Tibial artery (tissue), 4 donors: ENCODE measurements at places on chromosomes 3 and 15.
A peak's percentile ranks its signal among the peaks of the same experiment; 100 is the strongest.

- DNase-seq, result no peak
Measured at GRCh38 chr3:94735354-94735753, 672.5 kb downstream of the NSUN3 start.

GRCh38 chr15:55900019-55900418 is 93.4 kb downstream of the NEDD4 start:
- DNase-seq, result no peak

GRCh38 chr15:99651023-99651807 is 82.0 kb downstream of the LYSMD4 start:
- no peak for DNase-seq

GRCh38 chr3:120615847-120616609 is 19.9 kb downstream of the NDUFB4 start:
- DNase-seq, result peak; percentile 76

- DNase-seq, result no peak
Measured at GRCh38 chr3:10700821-10701220, 115.2 kb upstream of the SLC6A11 start.

GRCh38 chr3:173660645-173661299 is 263.2 kb downstream of the NLGN1 start:
- no peak for DNase-seq

DNA sequence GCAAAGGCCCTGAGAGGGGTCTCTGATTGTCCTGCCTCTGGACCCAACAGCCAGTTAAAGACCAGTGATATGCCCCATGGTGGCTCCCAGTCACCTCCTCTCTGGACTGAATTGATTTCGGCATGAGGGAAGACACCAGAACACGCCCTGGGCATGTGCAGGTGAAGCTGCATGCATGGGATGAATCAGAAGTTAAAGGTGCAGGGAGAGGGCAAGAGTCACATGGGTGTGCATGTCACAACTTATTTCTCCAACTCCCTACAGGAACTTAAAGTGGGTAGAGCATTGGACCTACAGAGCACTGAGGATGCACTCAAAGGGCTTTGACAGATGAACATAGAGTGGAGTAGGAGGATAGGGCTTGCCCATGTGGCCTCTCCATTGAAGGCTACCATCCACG is 16.9 kb upstream of the RHCG start:
- DNase-seq, result no peak

GRCh38 chr3:141714671-141715070 is 23.4 kb upstream of the RNF7 start:
- no peak for DNase-seq

DNA sequence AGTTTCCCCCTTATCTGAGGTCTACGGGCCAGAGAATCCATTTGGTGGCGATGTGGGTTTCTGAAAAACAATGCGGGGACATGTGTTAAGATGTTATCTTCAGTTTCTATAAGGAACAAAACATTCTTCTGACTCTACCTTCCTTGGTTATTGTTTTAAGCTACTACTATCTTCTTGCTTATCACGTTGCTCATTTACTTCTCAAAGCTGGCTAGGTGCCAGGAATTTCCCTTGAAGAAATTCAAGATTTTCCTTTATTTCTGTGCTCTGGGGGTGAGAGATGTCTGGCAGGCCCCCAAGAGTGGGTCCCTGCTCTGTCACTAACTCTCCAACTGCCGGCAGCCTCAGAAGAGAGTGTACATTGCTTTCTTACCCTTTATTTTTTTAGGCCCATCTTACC is 119.8 kb downstream of the RYR3 start:
- DNase-seq, result no peak

DNA sequence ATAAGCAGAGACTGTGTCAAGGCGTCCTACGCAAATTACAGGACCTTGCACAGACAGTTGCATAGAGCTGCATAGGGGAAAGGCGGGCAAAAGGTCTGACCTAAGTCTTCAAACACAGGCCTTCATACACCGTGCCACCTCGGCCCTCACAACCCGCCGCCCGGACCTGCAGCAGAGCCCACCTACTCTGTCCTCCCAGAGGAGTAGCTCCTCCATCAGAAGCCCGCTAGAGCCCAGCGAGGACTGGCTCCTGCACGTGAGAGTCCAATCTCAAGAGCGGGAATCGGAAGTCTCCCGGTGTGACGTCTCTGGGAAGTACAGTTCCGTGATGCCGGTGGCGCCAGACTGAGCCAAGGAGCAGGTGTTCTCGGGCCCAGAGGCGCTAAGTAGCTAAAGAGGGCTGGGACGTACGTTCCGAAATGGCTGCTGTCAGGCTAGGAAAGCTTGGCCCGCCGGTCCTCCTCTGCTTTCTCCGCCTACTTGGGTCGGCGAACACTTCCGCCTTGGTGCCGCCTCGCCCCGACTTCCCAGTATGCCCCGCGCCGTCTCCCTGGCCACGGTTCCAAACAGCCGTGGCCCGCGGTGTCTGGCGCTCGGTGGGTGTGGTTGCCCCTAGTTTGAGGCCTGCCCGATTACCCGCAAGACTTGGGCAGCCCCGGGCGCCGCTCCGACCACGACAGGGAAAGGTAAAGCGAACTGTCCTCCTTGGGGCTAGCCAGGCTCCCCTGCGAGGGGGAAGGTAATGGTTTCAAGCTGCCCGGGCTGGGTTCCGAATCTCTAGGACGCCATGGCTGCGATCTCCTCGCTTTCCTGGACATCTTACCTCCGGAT is at the start of the genes ASTE1 and NEK11:
Gene ASTE1, minus strand, starts transcription at position 505 of the 831 bp plus-strand sequence. CDS start 1,519 bp downstream, outside the sequence.
Gene NEK11, plus strand, starts transcription at position 557 of the 831 bp plus-strand sequence. CDS start 2,832 bp downstream, outside the sequence.
- DNase-seq, result peak; percentile 92

DNA sequence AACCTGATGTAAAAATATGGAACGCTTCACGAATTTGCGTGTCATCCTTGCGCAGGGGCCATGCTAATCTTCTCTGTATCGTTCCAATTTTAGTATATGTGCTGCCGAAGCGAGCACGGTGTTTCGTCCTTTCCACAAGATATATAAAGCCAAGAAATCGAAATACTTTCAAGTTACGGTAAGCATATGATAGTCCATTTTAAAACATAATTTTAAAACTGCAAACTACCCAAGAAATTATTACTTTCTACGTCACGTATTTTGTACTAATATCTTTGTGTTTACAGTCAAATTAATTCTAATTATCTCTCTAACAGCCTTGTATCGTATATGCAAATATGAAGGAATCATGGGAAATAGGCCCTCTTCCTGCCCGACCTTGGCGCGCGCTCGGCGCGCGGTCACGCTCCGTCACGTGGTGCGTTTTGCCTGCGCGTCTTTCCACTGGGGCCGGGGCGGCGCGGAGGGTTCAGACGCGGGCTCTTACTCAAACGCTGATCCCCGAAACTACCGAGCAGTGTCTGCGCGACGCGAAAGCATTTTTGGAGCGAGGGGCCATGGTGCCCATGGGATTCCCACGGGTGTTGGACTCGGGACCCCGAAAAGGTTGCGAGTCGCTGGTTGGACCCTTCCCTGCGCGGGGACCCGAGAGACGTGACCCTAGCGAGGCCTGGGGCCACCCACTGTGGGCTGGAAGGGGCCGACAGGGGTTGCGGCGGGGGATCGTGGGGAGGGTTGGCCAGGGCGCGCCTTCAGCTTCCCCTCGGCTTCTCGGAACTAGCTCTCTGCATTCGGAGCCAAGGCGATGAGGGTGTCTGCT is at the start of gene RNU6-1:
Gene RNU6-1, minus strand, starts transcription at position 117 of the 820 bp plus-strand sequence.
- DNase-seq, result peak; percentile 94

DNA sequence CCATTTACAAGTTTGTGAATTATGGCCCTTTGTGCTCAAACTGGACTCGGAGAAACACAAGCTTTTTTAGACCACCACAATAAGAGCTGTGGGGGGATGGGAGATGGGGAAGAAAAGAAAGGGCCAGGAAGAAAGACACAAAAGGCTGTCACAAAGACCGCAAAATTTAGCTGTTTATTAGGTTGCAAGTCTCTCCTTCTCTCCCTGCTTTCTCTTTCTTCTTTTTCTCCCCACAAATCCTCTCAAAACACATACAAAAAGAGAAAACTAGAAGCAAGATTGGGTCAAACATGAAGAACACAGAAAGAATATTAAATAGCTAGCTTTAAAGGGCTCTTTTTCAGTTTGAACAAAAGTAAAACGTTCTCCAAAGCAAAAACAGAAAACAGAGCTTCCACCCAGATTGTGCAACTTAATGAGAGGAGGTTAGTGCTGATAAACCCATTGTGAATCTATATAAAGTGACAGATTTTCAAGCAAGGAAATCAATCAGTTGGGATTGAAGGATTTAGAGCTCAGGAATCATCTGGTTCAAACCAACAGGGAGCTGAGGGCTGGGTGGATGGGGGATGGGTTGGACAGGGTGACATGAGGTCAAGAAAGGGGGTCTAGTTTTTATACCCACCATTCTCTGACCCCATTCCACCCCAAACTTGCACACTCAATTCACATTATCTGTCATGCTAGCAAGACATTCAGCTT is 87.3 kb downstream of the DHX30 start:
- DNase-seq, result no peak

- no peak for DNase-seq
Measured at GRCh38 chr15:45668386-45668785, 33.6 kb downstream of the SQOR start.

- DNase-seq, result no peak
Measured at GRCh38 chr15:52082197-52083036, 30.2 kb downstream of the BCL2L10 start.

- no peak for DNase-seq
Measured at GRCh38 chr15:83358972-83359564, 74.6 kb upstream of the BNC1 start.

DNA sequence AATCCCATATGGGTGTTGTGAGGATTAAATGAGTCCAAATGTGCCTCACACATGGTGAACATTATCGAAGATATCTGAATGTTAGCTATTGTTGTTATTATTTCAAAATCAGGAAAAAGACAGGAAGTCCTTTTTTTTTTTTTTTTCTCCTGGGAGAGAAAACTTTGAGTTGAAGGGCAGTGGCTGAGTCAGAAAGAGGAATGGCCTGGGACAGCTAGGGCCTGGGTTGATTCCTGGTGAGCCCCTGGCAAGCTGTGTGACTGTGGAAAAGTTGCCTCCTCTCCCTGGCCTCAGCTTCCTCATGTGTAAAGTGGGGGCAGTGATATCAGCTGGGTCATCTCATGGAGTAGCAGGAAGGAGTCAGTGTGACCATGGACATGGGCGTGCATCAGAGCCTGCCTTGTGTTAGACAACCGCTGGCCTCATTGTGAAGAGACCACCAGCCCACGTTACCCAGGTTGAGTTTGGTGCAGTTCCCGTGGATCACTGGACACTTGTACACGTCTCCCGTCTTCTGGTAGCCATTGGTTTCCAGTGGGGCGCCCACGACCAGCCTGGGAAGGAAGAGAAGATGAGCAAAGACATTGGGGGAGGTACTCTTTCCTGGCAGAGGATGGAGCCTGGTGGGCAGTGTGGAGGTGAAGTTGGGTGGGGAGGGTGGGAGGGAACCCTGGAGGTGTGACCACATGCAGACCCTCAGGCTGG is 63.1 kb downstream of the ITGA11 start:
- no peak for DNase-seq

DNA sequence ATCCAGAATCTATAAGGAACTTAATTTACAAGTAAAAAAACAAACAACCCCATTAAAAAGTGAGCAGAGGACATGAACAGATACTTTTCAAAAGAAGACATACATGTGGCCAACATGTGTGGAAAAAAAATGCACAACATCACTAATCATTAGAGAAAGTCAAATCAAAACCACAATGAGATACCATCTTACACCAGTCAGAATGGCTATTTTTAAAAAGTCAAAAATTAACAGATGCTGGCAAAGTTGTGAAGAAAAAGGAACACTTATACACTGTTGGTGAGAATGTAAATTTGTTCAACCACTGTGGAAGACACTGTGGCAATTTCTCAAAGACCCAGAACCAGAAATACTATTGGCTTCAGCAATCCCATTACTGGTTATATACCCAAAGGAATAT is 830.0 kb upstream of the ALCAM start:
- DNase-seq, result no peak

DNA sequence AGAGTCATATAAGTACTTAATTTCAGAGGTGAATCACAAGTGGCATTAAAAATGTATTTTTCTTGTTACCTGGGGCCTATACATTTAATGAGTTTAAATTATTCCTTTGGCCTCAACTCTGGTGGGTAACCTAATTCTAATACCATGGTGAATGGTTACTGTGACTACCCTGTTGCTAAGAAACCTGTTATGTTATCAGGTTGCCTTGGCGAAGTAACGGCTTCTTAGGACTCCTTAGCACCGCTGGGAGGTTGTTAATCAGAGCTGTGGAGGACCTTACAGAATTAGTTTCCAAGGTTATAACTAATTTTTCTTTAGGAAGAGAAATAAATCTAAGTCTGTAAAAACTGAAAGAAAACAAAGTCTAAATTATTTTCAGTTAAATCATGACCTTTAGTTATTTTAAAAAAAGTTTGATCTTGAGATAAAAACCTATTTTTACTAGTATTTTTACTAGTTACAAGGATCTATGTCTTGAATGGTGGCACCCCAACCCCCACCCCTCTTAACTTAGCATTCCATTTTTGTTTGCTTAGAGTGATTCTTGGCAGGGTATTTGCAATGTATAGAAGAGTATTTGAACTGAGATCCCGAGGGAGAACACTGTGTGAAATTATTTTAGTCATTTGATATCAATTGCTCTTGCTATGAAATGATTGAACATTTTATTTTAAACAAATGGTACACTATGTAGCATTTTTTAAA is 155.5 kb downstream of the FNDC3B start:
- no peak for DNase-seq

DNA sequence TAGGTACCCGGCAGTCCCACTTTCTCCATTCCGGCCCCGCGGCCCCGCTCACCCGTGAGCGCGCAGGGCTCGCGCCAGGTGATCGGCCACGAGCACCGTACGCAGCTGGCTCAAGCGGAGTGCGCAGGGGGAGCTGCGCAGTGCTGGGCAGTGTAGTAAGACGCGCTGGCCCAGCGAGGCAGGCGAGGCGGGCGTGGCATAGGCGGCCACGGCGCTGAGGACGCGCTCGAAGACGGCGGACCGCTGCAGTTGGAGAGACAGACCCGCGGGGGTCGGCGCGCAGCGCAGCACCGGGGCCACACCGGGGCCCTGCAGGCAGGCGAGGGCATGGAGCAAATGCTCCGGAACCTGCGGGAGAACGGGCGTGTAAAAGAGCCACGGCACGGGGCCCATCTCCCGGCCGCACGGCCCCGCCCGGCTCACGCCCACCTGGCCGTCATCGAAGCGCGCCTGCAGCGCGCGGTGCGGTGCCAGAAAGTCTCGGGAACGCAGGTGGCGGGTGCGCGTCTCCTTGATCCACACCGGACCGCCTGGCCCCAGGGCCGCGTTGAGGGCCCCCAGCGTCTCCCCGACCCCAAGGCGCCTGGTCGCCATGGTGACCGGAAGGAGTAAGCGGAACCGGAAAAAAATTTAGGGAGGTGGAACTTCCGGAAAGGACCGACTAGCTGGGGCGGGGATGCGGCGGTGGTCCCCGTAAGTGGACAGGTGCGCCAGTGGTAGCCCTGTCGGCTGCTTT is at the start of gene DALRD3:
Gene DALRD3, minus strand, starts transcription at position 610 of the 736 bp plus-strand sequence. Its CDS starts 16 bp downstream, at position 594.
- DNase-seq, result peak; percentile 84

- DNase-seq, result no peak
Measured at GRCh38 chr3:45041666-45042065, 15.6 kb downstream of the CLEC3B start.

DNA sequence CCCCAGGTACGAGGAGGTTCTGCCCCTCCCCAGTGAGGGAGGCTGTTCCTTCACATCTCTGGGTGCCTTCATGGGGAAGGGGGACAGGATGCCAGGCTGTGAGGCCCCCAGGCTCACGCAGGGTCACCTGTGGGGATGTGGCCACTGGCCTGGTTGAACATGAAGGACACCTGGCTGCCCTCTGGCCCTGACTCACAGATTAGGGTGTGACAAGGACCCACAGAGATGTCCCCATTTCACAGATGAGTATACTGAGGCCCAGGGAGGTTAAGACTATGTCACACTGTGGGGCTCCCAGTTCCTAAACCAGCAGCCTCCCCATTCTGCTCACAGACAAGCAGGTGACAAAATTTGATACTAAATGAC is 42.4 kb downstream of the PCSK6 start:
- DNase-seq, result no peak

- no peak for DNase-seq
Measured at GRCh38 chr3:32303399-32303747, 64.9 kb downstream of the CMTM8 start.
